ENCODE measurements at places on chromosomes 12 and 14.

- DNase-seq = no peak
Measured at GRCh38 chr14:29271669-29272068, 505.1 kb downstream of the FOXG1 start.

DNA sequence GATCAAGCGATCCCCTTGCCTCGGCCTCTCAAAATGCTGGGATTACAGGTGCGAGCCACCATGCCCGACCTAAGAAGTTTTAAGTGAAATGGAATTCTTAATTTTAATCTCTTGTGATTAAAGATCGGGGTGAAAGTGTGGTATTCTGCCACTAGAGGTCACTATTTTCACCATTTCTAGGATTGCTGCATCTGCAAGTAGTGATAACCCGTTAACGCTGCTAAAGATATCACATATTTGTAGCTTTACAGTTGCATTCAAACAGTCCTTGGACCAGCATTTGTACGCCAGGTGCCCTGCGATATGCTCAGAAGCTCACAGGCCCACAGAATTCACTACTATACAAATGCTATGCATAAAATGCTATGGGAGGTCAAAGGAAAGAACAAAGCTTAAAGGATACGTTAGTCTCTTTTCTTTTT, 19.3 kb downstream of the CCDC62 start:
- peak; percentile 70 for DNase-seq

DNA sequence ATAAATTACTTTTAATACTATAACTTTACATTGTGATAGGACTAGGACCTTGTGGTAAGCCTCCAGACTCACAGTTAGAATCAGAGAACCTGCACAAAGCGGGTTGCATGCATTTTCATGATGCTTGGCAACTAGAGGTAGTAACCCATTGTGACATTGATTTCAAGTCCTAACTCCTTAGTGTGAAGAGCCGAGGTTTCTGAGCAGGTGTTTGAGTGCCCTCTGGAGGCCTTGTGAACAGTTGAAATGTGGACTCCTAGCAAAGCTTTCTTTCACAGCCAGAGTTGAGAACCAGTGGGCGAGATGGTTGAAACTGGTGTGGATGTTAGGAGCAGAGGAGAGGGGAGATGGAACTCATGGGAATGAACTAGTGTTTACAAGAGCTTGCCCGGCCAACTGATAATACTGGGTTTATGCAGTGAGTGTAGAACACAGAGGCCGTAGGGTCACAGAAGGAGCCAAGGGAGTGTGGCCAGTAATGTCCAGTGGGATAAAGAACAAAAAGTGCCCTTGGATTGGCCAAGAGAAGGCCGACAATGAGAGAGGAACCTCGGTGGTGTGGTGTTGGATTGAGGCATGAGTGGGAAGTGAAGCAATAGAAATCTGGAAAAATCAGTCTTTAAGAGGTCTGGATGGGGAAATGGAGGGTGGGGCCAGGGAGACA, 10.9 kb downstream of the ZNF664 start:
- peak; percentile 50 for DNase-seq

- no peak for DNase-seq
Measured at GRCh38 chr14:36471431-36471830, 48.6 kb downstream of the NKX2-1 start.

All from naive thymus-derived CD8-positive, alpha-beta T cell (primary cell).